H1 (cell line): ENCODE measurements at places on chromosomes 2 and 18.

DNA sequence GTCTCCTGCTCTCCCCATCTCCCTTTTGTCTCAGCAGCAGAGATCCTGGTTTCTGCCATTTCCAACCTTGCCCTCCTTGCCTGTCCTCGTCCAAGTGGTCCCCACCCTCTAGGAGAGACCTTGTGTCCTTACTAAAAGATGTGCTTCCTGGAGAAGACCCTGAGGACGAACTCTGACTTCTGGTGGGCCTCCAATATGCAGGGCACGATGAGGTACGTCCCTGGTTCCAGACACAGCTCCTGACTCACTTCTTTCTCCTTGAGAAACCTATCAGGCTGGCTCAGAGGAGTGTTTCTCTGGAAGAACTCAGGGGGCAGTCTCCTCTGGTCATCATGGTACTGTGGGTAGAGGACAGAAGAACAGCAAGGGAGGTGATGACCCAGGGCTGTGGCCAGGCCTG lies 28.2 kb downstream of the CAPN14 start:
- no peaks in the 10 kb centered on the region for H3K4me1 ChIP-seq
- H3K27me3 ChIP-seq = no peaks in the 10 kb centered on the region
- no peak for DNase-seq
- no peak overlapping the region for H3K4me3 ChIP-seq
- no peaks in the 10 kb centered on the region for H3K36me3 ChIP-seq
- H3K27ac ChIP-seq = no peak overlapping the region

DNA sequence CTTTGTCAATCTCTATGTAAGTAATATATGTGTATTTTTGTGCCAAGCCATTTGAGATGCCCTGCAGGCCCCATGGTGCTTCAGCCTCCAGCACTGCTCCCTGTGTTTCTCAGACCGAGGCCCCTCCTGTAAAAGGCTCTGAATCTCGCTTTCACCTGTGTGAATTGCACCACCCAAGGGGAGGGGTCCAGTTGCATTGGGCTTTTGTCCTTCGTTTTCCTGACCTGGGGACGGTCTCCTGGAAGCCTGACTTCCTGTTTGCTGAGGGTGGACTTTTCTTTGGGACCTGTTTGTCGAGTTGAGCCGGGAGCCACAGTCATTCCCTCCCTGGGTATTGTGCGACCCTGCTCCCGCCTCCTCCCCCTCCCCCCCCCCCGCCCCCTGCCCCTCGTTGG lies 48.9 kb downstream of the AGAP1 start:
- no peak for DNase-seq
- no peaks in the 10 kb centered on the region for H3K36me3 ChIP-seq
- H3K4me3 ChIP-seq = no peak overlapping the region

DNA sequence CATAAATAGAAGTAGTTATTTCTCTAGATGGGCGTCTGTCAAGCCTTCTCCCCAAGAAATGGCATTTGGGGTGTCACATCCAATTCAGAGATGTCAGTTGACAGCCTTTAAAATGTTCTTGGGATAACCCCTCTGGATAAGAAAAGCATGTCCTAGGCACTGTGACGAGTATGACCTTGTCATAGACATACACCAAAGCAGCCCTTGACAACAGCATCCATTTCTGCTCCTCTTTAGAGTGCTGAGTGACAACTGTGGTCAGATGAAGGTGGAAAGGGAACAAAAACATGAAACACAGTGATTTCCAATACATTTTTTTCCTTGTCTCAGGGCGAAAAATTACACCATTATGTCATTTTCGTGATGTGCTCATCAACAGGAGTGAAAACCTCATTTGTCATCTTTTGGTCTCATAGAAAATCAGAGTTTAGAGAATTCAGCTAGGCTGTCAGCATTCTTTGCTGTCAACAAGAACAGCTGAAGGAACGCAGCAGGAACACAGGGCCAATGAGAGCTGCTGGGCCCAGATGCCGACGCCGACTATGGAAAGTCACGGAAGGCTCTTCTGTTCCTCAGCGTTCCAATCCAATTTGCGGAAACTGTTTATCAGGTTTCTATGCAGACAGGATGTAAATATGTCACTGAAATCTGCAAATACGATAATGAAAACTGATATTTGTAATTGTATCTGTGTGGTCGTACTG lies 193.2 kb downstream of the ICOS start:
- no peaks in the 10 kb centered on the region for H3K27me3 ChIP-seq
- H3K36me3 ChIP-seq = no peaks in the 10 kb centered on the region
- H3K4me1 ChIP-seq = no peaks in the 10 kb centered on the region
- peak; percentile 11 for DNase-seq

GRCh38 chr18:46767217-46767616 lies 10.4 kb upstream of the ST8SIA5 start:
- no peak for DNase-seq
- H3K27ac ChIP-seq = no peak overlapping the region
- no peak overlapping the region for H3K4me3 ChIP-seq
- H3K36me3 ChIP-seq = no peaks in the 10 kb centered on the region
- H3K27me3 ChIP-seq = no peaks in the 10 kb centered on the region
- H3K4me1 ChIP-seq = peaks cover 2% of the 10 kb centered on the region; the same call in 1 of the 2 replicates

- H3K27me3 ChIP-seq = no peaks in the 10 kb centered on the region
- H3K36me3 ChIP-seq = no peaks in the 10 kb centered on the region
- no peak overlapping the region for H3K27ac ChIP-seq
- no peak for DNase-seq
- H3K4me3 ChIP-seq = no peak overlapping the region
- no peaks in the 10 kb centered on the region for H3K4me1 ChIP-seq
Measured at GRCh38 chr2:62717503-62718081, 12.1 kb downstream of the EHBP1 start.

- no peaks in the 10 kb centered on the region for H3K27me3 ChIP-seq
- peak; percentile 1 for DNase-seq
- H3K36me3 ChIP-seq = no peaks in the 10 kb centered on the region
- 0 out of 2 replicates have a peak, but pooled peaks cover 3% of the 10 kb centered on the region for H3K4me1 ChIP-seq
Measured at GRCh38 chr2:126642031-126642430, 13.9 kb upstream of the GYPC start.

GRCh38 chr2:145416640-145417039 lies 896.7 kb upstream of the ZEB2 start:
- H3K27me3 ChIP-seq = no peaks in the 10 kb centered on the region
- no peak for DNase-seq
- H3K4me1 ChIP-seq = no peaks in the 10 kb centered on the region
- no peak overlapping the region for H3K27ac ChIP-seq
- H3K36me3 ChIP-seq = no peaks in the 10 kb centered on the region

GRCh38 chr2:105866216-105867185 lies 121.8 kb downstream of the NCK2 start:
- no peak for DNase-seq
- no peaks in the 10 kb centered on the region for H3K27me3 ChIP-seq
- H3K4me1 ChIP-seq = peaks cover 5% of the 10 kb centered on the region
- H3K36me3 ChIP-seq = no peaks in the 10 kb centered on the region
- H3K4me3 ChIP-seq = no peak overlapping the region

- no peak overlapping the region for H3K27ac ChIP-seq
- H3K27me3 ChIP-seq = no peaks in the 10 kb centered on the region
- no peak for DNase-seq
- H3K4me1 ChIP-seq = no peaks in the 10 kb centered on the region
Measured at GRCh38 chr2:173547499-173547898, 192.8 kb downstream of the CDCA7 start.

DNA sequence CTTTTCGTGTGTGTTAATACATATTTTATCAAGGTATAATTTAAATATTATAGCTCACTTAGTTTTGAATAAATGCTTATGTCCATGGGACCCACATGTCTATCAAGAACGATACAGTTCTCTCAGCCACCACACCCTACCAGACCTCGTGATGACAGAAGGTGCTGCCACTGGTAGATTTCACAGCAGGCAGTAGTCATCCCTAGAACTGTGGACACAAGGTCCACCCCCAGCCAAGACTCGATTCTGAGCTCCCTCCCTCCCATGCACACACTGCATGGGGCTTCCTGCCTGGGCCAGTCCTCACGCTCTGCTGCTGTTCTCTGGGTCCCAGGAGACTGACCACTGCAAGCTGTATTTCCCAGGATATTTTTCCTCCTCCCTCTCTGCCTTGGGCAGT lies 26.5 kb upstream of the CREB1 start:
- no peak for DNase-seq
- H3K4me3 ChIP-seq = no peak overlapping the region
- peaks cover 12% of the 10 kb centered on the region for H3K4me1 ChIP-seq
- H3K27ac ChIP-seq = no peak overlapping the region
- H3K27me3 ChIP-seq = no peaks in the 10 kb centered on the region

- H3K4me1 ChIP-seq = no peaks in the 10 kb centered on the region; the same call in 1 of the 2 replicates
- H3K27me3 ChIP-seq = no peaks in the 10 kb centered on the region
- no peak overlapping the region for H3K4me3 ChIP-seq
- no peak overlapping the region for H3K27ac ChIP-seq
- H3K36me3 ChIP-seq = no peaks in the 10 kb centered on the region
Measured at GRCh38 chr2:230711224-230711623, 1.4 kb upstream of the CAB39 start.

DNA sequence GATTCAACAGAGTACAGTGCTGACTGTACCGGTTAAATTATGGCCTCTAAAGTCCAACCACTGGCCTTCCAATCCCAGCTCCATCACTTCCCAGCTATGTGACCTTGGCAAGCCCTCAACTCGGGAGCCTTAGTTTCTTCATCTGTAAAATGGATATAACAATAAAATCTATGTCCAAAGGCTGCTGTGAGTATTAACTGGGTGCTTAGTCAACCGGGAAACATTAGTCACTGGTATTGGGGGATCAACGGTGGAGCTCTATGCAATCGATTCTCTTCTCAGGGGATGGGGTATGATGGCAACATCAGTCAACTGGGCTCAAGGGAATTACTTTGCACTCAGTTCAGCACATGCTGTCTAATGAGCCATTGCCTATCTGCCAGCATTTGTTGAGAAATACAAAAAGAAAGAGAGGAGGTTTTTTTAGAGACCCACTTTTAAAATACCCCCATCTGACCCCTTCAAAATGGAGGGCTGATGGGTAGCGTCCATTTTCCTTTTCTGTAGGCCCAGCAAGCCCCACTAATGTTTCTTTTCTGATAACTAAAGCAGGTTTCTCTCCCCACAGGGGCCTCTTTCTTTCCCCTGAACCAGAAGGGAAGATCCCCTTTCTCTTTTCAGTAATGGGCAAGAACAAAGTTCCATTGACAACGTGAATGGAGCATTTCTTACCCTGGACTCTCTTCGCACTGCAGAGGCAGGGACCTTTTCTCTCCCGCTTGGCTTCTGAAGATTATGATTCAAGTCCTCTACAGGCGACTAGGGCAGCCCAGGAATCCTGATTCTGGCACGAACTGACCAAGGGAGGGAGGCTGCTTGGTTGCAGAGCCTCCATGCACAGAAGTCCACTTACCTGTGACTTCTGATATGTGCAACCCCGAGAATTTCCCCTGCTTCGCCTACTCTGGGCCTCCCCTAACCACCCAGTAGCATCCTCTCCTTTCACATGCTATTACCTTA lies 8.7 kb upstream of the AGFG1 start:
- no peak overlapping the region for H3K27ac ChIP-seq
- no peak for DNase-seq
- no peaks in the 10 kb centered on the region for H3K36me3 ChIP-seq
- H3K4me3 ChIP-seq = no peak overlapping the region
- H3K4me1 ChIP-seq = no peaks in the 10 kb centered on the region

DNA sequence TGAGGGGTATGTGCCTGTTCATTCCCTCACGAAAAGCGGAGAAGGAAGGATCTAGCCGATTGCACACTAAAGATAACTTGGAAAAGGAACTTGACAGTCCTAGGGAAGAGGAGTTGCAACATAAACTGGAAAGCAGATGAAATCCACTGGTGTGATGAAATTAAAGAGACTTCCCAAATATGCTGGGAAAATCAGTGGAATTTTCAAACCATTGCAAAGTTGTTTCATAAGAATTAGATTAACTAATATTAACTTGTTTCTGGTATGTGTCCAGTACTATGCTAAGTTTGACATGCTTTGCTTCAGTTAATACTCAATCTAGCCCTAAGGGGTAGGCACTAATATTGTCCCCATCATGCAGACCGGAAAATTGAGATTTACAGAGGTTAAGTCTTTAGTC lies 222.7 kb downstream of the IKZF2 start:
- no peak overlapping the region for H3K27ac ChIP-seq
- no peaks in the 10 kb centered on the region for H3K4me1 ChIP-seq
- no peaks in the 10 kb centered on the region for H3K36me3 ChIP-seq
- H3K4me3 ChIP-seq = no peak overlapping the region

- H3K4me1 ChIP-seq = no peaks in the 10 kb centered on the region
- no peaks in the 10 kb centered on the region for H3K27me3 ChIP-seq
- H3K4me3 ChIP-seq = no peak overlapping the region
- H3K36me3 ChIP-seq = no peaks in the 10 kb centered on the region
- no peak for DNase-seq
Measured at GRCh38 chr2:31729065-31729439, 148.3 kb upstream of the SRD5A2 start.

DNA sequence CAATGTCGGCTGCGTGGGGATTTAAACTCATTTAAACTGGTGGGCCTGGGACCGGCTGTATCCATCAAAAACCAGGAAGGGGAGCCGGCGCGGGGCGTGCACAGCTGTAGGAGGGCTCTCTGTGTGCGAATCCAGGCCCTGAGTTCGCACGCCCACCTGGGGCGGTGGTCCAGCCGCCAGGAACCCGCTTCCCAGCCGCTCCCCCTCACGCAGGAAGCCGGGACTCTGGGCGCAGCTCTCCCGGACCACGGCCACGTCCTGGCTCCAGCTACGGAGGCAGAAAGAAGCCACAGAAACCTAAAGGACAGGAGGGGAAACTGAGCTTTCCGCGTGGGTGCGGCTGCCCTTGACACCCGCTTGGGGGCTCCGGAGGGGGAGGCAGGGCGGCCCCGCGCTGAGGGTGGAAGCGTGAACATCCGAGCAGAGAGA lies 80.6 kb downstream of the GFPT1 start:
- no peaks in the 10 kb centered on the region for H3K36me3 ChIP-seq
- peaks cover 22% of the 10 kb centered on the region for H3K27me3 ChIP-seq
- no peak for DNase-seq
- peak overlapping the region; percentile 76 for H3K4me3 ChIP-seq
- H3K27ac ChIP-seq = no peak overlapping the region
- H3K4me1 ChIP-seq = peaks cover 16% of the 10 kb centered on the region

DNA sequence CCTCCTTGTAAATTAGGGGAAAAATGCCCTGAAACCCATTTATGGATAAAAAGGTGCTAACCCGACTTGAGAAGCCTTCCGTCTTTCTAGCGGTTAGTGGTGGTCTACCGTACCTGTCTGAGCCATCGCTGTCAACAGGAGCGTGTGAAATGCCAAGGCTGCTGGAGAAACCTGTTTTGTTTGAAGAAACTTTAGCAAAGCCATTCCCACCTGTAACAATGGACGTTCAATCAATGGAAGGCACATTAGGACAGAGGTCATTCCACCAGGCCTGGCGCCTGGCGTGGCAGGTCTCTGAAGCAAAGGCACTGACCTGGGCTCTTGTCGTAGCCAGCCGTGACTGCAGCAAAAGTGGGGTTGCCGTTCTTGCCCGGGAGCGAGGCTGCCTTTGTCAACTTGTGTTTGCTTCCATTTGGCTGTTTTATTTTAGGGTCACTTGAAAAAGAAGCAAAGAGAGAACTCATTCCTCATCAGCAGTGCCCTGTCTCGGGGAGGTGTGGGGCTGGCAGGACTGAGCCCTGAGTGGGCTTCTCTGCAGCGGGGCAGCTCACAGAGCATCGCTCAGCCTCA lies 47.2 kb downstream of the ZAP70 start:
- H3K27me3 ChIP-seq = no peaks in the 10 kb centered on the region
- H3K27ac ChIP-seq = no peak overlapping the region
- DNase-seq = no peak
- H3K4me1 ChIP-seq = no peaks in the 10 kb centered on the region; the same call in 1 of the 2 replicates
- H3K36me3 ChIP-seq = no peaks in the 10 kb centered on the region

GRCh38 chr18:7822435-7823331 lies 255.6 kb downstream of the PTPRM start:
- H3K27ac ChIP-seq = no peak overlapping the region
- H3K27me3 ChIP-seq = no peaks in the 10 kb centered on the region
- H3K4me3 ChIP-seq = no peak overlapping the region
- no peaks in the 10 kb centered on the region for H3K4me1 ChIP-seq
